ENCODE measurements at places on chromosomes 12 and 14.

GRCh38 chr12:79710707-79711483, 20.1 kb upstream of the PAWR start:
- DNase-seq = no peak

GRCh38 chr14:60204843-60205774, 39.9 kb upstream of the DHRS7 start:
- no peak for DNase-seq

- DNase-seq = no peak
These were observed 159.3 kb downstream of the DACT1 start for GRCh38 chr14:58797010-58797429.

GRCh38 chr12:91194500-91194899, 11.9 kb upstream of the DCN start:
- no peak for DNase-seq

DNA sequence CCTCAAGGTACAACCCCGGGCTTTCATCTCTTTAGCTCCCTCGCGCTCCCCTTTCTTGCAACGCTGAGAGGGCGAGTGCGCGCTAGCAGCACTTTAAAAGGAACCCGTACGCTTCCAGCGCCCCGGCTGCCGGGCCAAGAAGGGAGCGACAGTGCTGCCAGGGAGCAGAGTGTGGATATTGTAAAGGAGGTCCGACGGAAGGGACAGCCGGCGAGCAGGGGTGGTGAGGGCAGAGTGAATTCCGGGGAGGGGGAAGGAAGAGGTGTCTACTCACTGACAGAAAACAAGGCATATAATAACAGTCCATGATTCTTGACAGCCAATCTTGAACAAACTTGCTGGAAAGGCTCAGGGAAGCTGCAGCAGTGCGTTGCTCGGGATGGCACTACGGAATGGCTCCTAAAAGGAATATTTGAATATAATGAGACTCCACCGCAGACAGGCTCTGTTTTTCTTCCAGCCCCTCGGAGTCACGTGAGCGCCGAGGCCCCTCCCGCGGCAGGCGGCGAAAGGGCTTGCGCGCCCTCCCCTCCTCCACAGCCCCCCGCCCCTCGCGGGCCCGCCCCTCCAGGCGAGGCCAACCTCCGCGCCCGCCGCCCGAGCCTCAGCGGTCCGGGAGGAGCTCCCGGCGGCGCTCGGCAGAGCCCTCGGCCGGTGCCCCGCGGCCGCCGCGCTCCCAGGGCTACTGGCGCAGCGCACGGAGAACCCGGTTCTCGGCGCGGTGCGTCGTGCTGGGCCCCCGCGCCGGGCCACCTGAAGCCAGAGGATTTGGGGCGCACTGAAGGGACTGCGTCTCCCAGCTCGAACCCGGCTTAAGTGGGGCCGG, 3.4 kb downstream of the BMP4 start:
- DNase-seq = peak; percentile 39

DNA sequence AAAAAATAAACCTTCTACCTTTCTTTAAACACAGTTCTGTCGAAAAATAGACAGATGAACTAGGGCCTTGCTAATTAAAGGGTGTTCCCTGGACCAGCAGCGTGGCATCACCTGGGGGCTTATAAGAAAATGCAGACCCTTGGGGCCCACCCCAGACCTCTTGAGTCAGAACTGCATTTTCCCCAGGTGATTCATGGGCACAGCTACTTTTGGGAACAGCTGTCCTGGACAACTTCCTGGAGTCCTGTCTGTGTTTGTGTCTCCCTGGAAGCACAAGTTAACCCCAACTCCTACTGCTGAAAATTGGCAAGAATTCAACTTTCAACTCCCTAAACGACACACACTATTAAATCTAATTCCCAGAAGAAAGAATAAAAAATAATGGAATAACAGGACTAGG, 17.8 kb downstream of the FBLN5 start:
- no peak for DNase-seq

DNA sequence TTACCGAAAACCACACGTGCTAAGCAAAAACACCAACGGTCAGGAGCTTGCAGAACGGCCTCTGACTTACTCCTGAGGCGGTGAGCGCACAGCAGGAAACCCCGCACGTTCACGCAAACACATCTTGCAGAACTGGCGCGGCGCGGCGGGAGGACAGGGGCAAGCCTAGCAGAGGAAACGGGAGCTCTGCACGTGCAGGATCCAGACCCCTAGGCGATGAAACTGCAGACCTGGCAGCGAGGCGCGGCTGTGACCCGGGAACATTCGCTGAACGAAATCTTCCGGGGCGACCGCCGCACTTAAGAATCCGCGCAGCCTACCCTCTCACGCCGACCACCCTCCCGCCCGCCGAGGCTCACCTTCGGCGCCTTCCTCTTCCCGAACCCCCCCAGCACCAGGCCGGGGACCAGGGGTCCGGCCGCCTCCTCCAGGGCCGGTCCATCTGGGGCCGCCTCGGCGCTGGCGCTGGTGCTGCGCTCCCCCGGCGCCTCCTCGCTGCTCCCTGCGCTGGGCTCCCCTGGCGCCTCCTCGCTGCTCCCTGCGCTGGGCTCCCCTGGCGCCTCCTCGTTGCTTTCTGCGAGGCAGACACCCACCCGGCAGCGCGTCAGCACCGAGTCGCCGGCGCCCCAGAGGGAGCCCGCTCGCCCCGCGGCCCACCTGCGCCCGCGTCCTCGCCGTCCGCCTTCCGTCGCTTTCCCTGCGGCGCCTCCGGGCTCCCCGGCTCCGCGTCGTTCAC, 615 bp downstream of the DDX51 start:
- DNase-seq = no peak

- DNase-seq = no peak
These were observed 390.2 kb upstream of the PRICKLE1 start for GRCh38 chr12:42979746-42980145.

DNA sequence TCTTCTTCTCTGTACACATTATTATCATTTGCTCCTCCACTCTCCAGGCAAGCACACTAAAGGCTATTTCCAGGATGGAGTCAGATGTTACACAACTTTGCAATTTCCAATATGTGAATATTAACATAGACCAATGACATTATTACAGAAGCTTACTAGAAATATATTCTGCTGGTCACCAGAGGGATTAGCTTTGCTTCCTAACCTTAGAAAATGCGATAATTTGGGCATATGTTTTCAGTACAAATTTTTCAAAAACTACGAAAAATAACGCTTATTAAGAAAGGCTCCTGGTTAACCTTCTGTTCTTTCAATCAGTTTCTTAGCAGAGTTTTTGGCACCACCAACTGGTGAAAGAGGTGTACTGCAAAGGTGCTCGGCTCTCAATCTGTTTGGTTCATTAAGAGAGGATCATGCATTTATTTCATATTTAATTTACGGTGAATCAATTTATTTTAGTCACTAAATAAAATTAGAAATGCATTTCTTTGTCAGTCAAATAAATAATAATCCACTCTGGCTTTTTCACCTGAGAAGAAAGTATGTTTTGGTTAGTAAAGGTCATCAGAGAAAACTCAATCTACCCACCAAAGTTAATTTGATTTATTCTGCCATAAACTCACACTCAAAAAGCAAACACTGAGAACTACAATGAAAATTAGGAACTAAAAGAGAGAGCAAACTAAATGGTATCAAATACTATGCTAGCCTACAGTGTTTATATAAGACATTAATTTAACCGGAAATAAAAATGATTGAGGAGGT, 39.2 kb downstream of the EFCAB11 start:
- peak; percentile 52 for DNase-seq

- no peak for DNase-seq
These were observed 141.7 kb upstream of the GARIN6 start for GRCh38 chr12:99505805-99506204.

DNA sequence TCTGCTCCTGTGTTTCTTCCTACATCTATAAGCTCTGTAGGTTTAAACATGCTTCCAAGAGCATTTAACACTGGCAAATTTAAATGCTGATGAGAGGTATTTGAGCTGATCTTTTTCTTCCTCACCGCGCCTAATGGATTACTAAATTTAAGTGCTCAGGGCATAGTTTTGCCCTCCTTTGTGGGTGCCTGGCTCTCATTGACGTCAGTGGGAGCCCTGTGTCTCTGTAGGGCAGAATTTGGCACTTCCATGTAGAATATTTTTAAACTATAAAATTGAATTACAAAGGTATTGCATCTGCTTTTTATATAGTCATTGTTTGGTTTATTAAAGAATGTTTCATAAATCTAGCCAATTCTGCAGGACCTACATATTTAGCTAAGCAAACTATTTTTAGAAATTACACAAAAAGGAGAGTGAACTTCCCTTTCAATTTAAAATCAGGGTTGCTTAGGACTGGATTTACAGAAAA, 444.8 kb downstream of the AEBP2 start:
- no peak for DNase-seq

DNA sequence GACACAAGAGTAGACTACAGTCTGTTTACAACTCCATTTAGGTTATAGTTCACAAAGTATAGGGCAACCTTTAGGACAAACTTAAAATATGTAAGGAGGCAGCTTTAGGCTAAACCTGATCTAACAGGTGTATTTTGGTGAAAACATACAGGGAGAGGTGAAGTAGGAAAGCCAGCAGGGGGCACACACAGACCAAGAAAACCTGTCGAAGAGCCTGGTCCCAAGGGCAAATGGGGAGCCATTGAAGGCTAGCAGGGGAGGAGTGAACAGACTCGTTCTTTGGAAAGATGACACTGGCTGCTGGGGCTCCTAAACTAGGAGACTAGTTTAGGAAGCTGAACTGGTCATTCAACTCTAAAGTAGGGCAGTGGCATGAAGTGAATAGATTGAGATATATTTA, 138.8 kb upstream of the WSCD2 start:
- no peak for DNase-seq

DNA sequence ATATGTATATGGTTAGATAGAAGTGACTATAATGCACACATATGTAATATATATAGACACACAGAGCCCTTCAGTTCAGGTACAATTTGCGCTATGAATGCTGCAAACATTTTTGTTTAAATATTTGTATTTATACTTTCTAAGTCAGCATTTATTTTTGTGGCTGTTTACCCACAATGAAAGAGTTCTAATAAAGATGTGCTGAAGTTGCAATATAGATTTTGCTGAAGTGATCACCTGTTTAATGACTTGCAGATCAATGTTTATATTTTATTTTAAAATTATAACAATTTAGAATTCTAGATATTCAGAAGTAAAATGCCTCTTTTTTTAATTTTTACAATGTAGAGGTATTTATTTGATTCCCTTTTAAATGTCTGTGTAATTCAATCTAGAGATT, 3.5 kb downstream of the FOXG1 start:
- DNase-seq = no peak

DNA sequence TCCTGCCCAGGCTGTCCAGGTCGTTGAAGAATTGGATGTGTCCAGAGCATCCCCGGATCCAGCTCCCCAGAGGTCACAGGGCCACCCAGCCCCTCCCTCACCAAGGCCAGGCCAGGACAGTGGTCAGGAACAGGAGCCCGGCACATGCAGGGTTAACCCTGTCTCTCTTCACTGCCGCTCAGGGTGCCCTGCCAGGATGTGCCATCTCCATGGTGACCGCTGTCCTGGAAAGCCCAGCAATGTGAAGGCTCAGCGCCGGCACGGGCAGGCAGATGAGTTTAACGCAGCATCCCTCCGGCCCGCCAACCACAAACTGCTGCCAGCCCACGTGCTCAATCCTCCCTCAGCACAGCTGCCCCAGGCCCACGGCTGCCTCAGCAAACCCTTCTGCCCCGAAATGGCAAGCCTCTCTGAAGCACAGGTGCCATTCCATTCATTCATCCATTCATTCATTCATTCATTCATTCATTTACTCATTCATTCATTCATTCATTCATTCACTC, 4.4 kb downstream of the TMEM179 start:
- DNase-seq = peak; percentile 16

GRCh38 chr12:123808167-123808566, 46.1 kb downstream of the DNAH10 start:
- no peak for DNase-seq

- no peak for DNase-seq
These were observed 43.5 kb downstream of the ERH start for GRCh38 chr14:69354383-69355153.

DNA sequence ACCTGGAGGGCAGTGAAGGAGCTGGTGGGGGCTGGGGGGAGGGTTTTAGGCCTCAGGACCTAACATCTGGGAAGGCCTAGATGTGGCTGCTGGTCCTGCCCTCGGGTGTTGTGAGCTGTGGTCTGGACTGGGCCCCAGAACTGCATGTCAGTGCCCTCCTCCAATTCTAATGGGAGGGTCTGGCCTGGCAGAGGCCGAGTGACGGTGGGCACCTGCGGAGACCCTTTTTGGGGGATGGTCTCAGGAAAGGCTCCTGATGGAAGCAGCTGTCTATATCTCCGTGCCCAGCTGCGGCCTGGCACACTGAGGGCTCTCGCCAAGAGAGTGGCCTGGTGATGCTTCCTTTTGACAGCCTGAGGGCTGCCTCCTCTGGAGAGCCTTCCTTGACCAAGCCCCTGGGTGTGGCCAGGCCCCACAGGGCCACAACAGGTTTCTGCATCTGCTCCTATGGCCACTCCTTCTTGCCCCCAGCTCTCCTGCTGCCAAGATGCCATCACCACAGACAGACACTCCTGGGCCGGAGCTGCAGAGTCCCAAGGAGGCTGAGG, 5.3 kb downstream of the EXOC3L4 start:
- no peak for DNase-seq

DNA sequence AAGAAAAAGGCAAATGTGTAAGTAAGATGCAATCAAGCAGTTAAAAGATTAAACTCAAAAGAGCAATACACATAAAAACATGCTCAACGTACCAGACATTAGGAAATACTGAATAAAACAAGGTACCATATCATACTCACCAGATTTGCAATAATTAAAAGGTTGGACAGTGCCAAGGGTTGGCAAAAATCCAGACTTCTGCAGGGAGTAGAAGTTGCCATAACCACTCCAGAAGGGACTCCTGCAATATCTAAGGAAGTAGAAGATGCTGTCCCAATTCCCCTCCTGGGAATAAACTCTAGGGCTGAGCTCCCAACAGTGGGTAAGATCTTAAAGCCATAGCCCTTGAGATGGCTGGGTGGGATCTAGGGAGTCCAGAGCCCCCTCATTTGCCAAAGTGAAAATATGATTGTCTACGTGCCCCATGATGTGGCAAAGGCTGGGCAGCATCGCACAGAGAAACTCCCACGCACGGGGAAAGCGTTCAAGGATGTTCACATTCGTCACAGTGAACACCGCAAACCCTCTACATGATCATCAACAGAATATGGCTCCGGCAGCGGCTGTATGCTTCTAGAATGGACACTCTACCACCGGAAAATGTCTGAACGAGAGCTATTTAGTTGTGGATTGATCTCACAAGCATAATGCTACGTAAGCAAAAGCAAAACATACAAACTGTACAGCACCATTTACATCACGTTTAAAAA, 12.3 kb downstream of the KCTD10 start:
- no peak for DNase-seq

DNA sequence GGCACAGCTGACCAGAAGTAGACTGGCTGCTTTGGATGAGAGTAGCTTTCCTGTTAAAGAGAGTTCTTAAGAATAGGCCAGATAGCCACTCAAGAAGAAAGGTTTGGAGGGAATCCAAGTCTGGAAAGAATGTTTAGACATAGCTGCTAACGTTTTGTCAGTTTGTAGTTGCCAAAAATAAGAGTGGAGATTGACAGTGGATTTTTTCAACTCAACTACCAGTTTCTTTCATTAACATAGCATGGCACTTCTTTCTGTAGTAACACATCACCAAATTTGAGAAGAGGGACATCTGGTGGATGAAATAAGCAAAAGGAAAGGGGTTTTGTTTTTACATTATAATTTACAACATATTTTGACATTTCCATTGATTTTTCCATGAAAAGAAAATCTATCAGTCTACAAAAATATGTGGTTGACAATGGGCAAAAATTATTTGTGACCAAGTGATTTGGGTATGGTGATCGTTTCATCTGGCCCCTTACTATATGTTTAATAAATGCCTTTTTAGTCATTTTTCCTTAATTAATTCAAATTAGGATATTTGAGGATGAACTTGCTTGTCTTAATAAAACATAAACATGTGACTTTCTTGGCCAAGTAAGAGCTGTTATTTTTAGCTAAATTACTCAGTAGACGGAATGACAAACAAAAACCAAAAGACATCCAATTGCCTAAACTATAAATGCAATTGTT, 71.1 kb downstream of the PTPRR start:
- DNase-seq = no peak
